ENCODE measurements at places on chromosomes 12 and 14. TPM values are rescaled to one million over a fixed set of nuclear protein-coding genes. Genes with fewer than 3 reads are reported as not detected.

Gene SERPINA9
- not detected for total RNA-seq

Gene PLEKHA5
- total RNA-seq, result 56.0 TPM

Gene GPX2
- not detected for total RNA-seq

Gene RIMBP2
- 1.0 TPM for total RNA-seq

Gene C1RL
- total RNA-seq, result 139 TPM

Gene OTOGL
- 0.62 TPM for total RNA-seq

Gene ARMH4
- total RNA-seq, result 8.4 TPM

Gene NRIP2
- 8.1 TPM for total RNA-seq

Gene FICD
- total RNA-seq, result 6.5 TPM

Gene EXD2
- 13.1 TPM for total RNA-seq

Gene GPR84
- 1.9 TPM for total RNA-seq

Gene RPGRIP1
- 2.3 TPM for total RNA-seq

Gene STXBP6
- 2.8 TPM for total RNA-seq

Gene CCND2
- total RNA-seq, result 135 TPM

Gene GPR65
- 2.8 TPM for total RNA-seq

Gene INSM2
- total RNA-seq, result not detected

Gene TMEM132D
- not detected for total RNA-seq

Gene CLEC1A
- total RNA-seq, result 7.0 TPM

Gene TMEM119
- 14.7 TPM for total RNA-seq

Gene KRT80
- total RNA-seq, result 0.71 TPM

Gene IL22
- not detected for total RNA-seq

Gene RNF10
- 200 TPM for total RNA-seq

Gene VWF
- 490 TPM for total RNA-seq

Gene COX8C
- not detected for total RNA-seq

Gene NTF3
- total RNA-seq, result 21.8 TPM

Gene BEGAIN
- 1.6 TPM for total RNA-seq

Gene FRMD6
- total RNA-seq, result 56.7 TPM

Gene C12orf50
- 0.48 TPM for total RNA-seq

Gene SLCO1B3
- 0.13 TPM for total RNA-seq

Gene ATF7IP
- 54.5 TPM for total RNA-seq

Gene TMEM233
- 1.0 TPM for total RNA-seq

Gene GPRC5A
- total RNA-seq, result 86.0 TPM

Gene GSKIP
- 17.2 TPM for total RNA-seq

Gene CISTR
- total RNA-seq, result not detected

Gene ZC2HC1C
- total RNA-seq, result 2.0 TPM

Gene DPF3
- total RNA-seq, result 2.2 TPM

Gene VDR
- 7.9 TPM for total RNA-seq

Gene AJUBA
- 16.2 TPM for total RNA-seq

Gene GUCY2C
- not detected for total RNA-seq

All from aorta (tissue), 5 donors.